ENCODE measurements at places on chromosomes 1 and 21.

DNA sequence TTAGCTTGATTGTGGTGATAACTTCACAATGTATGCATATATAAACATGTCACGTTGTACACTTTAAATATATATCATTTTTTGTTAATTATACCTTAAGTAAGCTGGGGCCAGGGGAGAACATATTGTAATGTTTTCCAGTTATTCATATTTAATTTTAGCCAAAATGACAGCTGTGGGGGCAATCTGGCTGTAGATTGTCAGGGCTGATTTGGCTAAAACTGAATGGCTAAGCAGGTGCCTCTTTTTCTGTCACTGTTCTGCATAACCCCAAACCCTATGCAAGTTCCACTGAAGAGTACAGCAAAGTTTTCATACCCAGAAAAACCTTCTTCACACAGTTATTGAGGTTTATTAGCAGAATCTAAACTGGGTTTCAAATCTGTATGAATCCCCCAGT is 318.2 kb downstream of the PTPRC start:
- DNase-seq, result no peak

- no peak for DNase-seq
Observed at GRCh38 chr1:159179906-159180305, 8.5 kb downstream of the CADM3 start.

- DNase-seq, result no peak
Observed at GRCh38 chr1:119133987-119134386, 6.5 kb downstream of the WARS2 start.

DNA sequence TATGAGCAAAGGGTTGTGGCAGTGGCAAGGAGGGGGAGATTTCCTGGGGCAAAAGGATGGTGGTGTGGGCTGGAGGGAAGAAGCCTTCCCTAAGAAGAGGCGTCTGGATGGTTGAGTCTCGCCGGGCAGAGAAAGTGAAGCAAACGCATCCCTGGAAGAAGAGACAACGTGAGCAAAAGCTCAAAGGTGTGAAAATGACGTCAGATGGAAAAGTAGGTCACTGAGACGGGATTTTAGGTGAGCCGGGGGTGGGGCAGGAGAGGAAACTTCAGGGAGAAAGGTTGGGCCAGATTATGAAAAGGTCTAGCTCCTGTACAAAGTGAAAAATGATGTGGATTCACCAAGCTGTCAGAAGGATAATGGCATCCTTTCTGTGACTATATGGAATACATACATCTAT is 95.3 kb upstream of the KCNE2 start:
- no peak for DNase-seq

- DNase-seq, result no peak
Observed at GRCh38 chr1:180080439-180080838, 74.2 kb upstream of the QSOX1 start.

DNA sequence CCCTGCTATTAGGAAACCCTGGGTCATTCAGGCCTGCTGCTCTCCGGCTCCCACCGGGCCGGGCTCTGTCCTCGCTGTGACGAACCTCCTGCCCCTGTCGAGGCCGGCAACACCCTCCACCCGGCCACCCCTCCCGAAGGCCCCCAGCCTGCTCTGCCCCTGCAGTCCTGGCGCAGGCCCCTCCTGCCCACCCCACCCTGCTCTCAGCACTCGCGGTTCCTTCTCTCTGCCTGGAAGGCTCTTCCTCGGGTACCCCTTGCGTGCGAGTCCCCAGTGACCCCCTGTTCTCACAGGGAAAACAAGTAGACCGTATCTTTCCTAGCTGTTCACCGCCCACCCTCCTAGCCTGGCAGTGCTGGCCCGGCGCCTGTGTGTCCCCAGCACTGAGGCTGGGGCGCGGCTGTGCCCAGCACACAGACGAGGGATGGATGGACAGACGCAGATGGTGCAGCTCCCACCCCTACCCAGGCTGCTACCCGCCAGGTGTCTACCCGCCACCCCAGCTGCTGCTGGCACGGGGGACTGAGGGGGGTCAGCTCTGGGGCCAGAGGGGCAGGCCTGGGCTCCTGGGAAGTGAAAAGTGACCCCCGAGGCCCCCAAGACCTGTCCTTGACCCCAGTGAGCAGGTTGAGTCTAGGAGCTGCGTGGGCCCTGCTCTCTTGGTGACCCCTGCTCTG is 3.1 kb upstream of the VWA1 start:
- DNase-seq, result peak; percentile 50
